ENCODE measurements at places on chromosomes 7 and 10.
A peak's percentile ranks its signal among the peaks of the same experiment; 100 is the strongest.

DNA sequence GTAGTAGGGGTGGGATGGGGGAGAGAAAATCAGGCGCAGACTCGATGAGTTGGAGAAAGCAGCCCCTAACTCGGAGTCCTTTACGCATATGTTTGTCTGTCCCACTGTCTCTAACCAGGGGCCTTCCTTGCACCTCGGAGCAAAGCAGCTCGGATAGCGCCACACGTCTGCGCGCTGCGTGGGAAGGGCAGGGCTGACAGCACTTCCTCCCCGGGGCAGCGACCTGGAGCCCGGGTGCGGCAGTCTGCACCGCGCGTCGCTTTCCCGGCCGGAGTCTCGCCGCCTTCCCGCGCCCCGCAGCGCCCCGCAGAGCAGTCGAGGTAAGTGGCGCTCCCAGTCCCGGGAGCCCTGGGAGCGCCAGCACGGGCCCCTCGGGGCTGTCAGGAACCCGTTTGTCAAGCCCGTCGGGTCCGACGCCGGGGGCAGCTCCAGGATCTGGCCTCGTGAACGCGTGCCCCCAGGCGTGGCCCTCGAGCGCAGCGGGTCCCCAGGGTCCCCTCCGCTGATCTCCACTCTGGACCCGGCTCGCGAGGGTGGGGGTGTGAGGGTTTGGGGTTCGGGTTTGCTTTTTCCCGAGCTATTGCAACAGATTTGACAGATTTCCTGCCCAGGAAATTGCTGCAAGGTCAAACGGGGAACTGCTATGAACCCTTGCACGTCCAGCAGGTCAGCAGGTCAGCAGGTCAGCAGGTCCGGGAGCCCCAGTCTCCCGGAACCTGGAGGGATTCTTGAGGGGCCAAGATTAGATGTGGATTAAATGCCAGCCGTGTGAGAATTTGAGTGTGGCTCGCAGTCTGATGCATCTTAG lies 597 bp downstream of the APBB1IP start:
- peak; percentile 20 for DNase-seq

DNA sequence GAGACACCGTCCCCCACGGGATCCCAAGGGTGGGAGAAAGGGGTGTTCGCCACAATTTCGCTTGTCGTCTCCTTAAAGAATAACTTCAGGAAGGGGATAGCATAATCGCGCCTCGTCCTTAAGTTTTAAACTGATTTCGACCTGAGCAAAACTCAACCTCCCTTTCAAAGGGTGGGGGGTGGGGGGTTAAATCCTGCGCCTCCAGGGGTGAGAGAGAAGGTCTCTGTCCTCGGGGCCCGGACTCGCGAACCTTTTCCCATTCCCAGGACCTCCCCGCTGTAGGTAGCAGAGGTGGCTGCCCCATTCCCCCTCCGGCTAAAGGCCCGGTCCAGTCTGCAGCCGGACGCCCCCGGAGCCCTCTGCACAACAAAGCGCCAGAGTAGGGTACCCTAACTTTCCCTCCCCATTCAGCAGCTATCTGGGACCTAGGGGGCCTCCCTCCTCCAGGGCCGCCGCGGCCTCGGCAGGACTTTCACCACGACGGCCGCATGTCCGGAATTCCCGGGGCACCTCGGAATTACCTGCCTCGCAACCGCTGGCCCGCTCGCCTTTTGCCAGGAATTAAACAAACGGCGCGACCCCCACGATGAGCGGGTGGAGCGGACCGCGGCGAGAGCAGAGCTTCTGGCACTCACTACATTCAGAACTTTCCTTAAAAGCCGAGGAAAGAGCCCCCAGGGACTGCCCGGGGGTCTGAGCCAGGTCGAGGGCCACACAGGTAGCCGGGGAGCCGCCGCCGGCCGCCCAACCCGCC lies 1.7 kb downstream of the CDK6 start:
- DNase-seq = peak; percentile 43

DNA sequence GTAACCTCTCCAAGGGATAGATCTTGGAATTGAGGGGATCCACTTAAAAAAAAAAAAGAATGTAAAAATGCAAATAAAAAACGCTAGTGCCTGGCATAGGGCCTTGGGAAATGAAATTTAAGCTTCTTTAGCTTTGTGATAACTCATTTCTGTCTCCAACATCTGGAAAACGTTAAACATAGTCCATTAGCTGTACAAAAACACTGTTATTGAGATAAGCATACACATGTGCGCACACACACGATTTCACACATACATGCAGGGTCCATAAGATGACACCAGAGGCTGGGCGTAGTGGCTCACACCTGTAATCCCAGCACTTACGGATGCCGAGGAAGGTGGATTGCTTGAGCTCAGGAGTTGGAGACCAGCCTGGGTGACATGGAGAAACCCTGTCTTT lies 13.7 kb upstream of the CUL2 start:
- DNase-seq = no peak

- no peak for DNase-seq
These were observed 10.8 kb downstream of the NKX6-2 start for GRCh38 chr10:132774902-132775863.

GRCh38 chr10:128993443-128993842 lies 473.6 kb upstream of the MGMT start:
- no peak for DNase-seq

DNA sequence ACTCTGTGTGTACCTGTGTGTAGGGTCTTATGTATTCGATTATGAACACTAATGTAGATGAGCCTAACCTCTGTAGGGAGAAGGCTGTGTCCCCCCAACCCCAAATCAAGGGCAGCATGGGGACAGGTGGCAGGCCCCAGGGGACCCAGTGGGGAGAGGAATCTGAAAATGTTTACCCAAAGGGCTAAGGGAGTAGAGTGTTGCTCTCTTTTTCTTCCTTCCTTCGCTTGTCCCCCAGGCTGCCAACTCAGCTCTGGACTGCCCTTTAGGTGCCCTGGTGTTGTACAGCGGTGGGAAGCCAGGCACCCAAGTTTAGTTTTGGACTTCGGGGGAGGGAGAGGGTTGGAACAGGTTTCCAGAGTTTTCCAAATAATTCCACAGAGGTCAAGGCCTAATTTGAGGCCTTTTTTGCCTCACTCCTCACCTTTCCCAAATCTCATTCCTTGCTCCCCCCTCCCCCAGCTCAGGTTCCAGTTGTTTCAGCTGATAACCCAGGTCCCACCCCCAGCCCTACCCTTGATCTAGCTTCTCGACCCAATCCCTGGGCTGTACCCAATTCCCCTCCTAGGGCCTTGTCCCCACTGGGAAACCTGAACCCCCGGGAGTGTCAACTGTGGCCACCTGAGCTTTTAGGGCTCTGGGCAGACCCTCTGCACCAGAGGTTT lies 9.1 kb upstream of the PAX2 start:
- DNase-seq = no peak

DNA sequence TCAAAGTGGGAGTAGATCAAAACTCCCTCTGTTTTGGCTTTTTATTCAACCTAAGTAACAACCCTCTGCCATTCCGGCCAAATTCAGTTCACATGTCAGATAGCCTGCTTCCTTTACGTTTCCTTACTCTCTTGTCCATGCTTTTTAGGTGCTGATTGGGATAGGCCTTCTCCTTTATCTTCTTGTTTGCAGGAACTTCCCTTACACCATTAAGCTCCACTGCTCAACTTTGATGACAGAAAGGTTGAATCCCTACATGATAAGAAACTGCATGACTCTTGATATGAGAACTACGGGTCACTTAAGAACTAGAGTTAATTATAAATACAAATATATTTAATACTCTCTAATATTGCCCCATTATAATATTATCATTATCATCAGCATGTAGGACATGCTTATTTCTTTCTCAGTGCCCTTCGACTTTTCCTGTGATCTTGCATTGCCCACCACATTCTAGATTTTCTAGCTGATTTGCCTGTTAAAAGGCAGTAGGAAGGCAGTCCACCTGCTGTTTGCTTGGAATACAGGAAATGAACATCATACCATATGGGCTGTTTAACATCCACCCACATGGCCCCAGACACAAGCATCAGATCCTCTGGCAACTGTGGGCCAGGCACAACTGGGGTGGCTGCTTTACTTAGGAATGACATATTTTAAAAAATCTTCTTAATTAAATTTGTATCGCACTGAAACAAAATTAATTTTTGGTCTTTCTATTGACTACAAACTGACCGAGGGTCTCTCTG lies 59.7 kb upstream of the CCDC6 start:
- DNase-seq = no peak

DNA sequence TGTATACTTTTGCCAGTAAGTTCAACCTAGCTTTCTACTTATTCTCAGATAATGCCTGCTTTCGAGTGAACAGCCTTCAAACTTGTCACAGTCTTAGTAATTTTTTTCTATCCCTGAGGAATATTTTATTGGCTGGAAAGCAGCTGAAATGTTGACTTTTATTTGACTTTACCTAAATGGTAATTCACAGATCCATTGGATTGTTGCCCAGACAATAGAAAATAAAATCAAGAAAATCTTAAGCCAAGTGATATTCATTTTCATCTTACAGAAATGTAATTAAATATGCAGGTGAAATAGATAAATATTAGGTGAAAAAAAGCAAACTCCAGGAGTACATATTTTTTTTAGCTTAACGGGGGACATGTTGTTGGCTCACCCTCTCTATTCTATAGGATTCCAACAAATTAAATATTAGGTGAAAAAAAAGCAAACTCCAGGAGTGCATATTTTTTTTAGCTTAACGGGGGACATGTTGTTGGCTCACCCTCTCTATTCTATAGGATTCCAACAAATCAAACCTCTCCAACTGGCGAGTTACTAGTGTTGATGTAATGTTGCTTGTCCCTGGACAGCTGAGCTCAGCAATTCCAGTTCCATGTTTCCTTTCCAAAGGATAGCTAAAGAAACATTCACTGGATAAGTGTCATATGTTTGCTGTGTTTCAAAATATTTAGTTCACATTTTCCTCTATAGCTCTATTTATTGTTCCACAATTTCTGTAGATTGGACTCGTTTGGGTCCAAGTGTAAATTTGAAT lies 4.2 kb downstream of the TMEM26 start:
- DNase-seq = peak; percentile 69

DNA sequence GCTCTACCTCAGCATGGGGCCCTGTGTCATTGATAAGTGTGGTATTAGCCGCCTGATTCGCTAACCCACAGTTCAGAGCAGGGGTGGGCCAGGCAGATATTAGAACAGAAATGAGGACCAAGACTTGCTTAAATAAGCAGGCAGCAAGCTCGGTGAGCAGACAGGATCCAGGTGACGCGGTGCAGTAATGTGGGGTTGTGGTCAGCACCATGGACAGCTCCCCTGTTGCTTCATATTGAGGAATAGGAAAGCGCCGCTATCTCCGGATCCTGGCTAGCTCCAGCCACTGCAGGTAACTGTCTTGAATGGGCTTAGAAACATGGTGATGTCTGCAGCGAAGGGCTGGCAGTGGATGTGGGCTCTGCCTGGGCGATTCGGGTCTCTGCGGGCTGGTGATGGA lies 51.3 kb upstream of the GPR26 start:
- DNase-seq = peak; percentile 72

DNA sequence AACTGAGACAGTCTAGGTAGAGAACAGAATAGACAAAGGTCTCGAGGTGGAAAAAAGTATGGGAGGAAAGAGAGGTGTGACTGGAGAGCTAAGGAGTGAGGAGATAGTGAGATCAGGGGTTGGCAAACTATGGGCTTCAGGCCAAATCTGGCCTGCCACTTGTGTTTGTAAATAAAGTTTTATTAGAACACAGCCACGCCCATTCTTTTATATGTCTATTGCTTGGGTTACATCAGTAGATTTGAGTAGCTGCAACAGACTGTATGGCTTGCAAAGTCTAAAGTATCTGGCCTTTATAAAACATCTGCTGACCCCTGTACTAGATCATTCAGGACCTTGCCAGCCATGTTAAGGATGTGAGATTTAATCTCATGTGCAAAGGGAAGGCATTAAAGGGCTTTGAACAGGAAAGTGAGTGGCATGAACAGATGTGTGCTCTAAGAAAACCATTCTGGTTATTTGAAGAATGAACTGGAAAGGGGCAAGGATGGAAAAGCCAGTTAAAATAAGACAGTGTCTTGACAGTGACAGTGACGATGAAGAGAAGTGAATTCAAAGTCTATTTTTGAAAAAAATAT lies 240.3 kb downstream of the RNLS start:
- DNase-seq = no peak

DNA sequence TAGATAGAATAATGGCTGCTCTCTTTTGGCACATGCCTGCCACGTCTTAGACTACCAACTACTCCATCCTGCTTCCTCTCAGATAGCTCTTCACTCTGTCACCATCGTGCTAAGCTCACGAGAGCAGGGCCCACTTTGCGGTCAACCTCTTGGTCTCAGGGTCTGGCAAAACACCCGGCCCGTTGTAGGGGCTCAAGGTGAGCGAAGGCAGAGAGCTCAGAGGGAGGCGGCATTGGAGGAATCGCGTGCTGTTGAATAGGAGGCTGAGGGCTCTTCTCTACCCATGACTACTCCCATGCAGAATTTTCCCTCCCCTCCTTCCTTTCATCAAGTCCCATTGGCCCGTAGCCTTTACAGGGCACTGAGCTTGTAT lies 100.9 kb upstream of the DDC start:
- no peak for DNase-seq

DNA sequence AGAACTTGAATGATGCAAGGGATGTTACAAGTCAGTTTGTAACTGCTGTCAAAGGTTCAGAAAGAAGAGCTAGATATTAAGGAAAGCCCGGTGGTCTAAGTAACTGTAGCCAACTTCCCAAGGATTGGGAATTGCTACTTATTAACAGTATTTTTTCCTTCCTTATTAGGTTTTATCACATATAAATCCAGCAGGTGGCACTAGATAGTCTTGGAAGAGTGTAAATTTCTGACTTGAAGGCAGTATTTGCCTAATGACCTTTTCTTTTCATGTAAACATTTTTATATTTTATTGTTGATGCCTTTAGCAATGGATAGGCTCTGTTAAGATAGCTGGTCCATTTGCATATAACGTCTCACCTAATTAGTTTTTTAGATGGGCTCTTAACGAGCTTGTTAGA lies 51.2 kb downstream of the ANLN start:
- no peak for DNase-seq

GRCh38 chr10:117464176-117464575 lies 78.4 kb upstream of the EMX2 start:
- DNase-seq = no peak

DNA sequence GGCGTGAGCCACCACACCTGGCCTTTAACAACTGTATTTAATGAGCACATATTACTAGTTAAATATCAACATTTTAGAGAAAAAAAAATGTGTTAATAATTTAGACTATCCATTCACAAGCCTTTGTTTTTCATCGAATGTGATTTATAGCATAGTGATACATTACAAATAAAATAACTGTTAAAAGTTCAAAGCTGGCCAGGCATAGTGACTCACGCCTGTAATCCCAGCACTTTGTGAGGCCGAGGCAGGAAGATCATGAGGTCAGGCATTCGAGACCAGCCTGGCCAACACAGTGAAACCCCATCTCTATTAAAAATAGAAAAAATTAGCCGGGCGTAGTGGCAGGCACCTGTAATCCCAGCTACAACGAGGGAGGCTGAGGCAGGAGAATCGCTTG lies 72.7 kb downstream of the HACD1 start:
- no peak for DNase-seq

- DNase-seq = no peak
These were observed 158.9 kb downstream of the AKR1D1 start for GRCh38 chr7:138235207-138235606.

All from right hindlimb (tissue), 1 donor.